ENCODE measurements at places on chromosomes 1 and 21.

GRCh38 chr1:109659997-109660690, 4.2 kb downstream of the GSTM4 start:
- DNase-seq: no peak

DNA sequence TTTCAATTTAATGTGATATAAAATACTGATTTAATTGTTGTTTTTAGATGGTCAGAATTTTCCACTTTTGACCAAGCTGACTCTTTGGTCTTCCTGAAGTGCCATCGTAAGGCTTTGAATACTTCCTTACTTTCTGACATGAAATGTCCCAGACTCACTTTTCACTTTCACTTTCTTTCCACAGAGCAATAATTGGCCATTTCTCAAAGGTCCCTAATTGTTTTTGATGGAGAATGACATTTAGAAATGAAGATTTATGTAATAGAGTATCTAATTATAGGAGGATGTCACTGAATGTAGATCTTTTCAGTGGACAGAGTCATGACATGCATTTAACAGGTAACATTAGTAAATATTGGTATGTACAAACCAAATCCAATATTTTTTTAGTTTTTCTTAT, 1141.6 kb downstream of the KCNT2 start:
- DNase-seq: no peak

DNA sequence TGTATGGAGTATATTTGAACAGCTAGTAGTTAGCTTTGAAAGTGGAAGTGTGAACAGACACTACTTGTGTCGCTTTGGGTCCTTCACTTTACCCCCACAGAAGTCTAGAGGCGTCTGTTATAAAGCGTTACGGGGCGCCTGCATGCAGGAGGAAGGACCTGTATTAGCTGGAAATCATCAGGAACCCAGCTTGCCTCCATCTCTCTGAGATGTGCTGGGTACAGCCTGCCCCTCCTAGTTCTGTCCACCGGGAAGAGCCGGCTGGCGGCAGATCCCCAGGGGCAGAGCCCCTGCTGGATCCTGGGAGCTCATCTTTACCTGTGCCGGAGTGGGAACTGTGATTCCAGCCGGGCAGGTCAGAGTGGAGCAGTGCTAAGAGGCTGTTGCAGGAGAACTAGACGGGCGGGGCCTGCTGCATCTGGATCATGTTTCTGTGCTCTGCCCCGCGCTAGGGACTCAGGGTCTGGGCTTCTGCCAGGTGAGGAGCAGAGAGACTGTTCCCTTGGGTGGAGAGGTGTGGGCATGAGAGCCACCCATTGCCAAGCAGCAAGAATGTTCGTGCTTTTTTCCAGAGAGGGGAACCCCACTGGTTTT, 22.3 kb upstream of the SPSB1 start:
- no peak for DNase-seq

DNA sequence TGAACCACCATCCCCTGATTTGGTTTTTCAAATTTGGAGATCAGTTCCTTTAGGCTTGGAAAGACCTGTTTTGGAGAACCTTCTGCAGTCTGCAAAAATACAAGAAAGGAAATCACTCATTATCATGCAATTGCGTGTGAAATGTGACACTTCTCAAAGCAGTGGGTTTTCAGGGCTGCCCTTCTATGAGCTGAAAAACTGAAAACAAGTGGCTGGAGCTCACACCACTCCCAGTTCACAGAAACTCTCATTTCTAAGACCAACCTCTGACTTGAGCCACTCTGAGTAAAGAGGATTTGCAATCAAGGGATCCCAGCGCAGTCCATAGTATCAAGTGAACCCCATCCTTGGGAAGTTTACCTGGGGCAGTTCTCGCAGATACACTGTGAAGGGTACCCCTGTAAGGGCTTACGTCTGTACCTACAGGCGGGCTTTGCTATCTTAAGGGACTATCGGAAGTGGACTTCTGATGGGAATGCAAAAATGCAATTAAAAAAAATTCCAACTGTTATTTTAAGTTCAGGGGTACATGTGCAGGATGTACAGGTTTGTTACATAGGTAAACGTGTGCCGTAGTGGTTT, 12.8 kb downstream of the SH2D1B start:
- DNase-seq: no peak

DNA sequence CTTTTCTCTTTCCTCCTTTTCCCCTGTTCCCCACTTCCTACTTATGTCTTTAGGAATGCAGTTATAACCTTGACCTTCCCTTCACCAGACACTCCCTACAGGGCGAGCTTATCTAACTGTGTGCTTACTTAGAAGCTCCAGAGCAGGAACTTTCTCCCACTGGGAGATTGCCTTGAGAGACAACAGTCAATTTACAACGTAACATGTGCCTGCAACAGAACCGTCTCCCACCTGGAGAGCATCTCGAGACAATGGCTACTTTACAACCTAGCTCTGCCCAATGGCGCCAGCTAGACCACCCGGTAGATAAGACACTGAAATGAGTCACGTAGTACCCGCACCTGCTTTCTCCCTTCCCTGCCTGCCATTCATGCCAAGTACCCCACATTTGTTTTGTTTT, 16.7 kb downstream of the HMGN1 start:
- DNase-seq: no peak

Data from activated CD4-positive, alpha-beta T cell treated with anti-CD3 and anti-CD28 coated beads, Interleukin-2, amount 50 U/mL, for 48 hours (primary cell).